Neural cell (in vitro differentiated cells): ENCODE measurements at places on chromosomes 7 and 10. TPM values are rescaled to one million over a fixed set of nuclear protein-coding genes. Genes with fewer than 3 reads are reported as not detected.

CYREN gene
- 6.7 and 13.5 TPM in 2 replicates for polyA plus RNA-seq

PNLIPRP3 gene
- not detected in 2 replicates for polyA plus RNA-seq

HSPA12A gene
- polyA plus RNA-seq = 5.9 and 8.4 TPM in 2 replicates

TMEM176B gene
- 1.9 and 3.0 TPM in 2 replicates for polyA plus RNA-seq

ANKRD61 gene
- polyA plus RNA-seq = not detected in 2 replicates

LLCFC1 gene
- not detected in 2 replicates for polyA plus RNA-seq

TEX36 gene
- polyA plus RNA-seq = not detected in 2 replicates

GJD4 gene
- not detected in 2 replicates for polyA plus RNA-seq

MEIG1 gene
- polyA plus RNA-seq = 2.0 TPM in 1 of 2 replicates, not detected in the other

ATP6V1F gene
- 228 and 246 TPM in 2 replicates for polyA plus RNA-seq

LDB3 gene
- 0.12 TPM in 1 of 2 replicates, not detected in the other for polyA plus RNA-seq

NUB1 gene
- polyA plus RNA-seq = 40.0 and 48.4 TPM in 2 replicates

RPP38 gene
- 8.2 and 9.8 TPM in 2 replicates for polyA plus RNA-seq

IFIT5 gene
- 14.9 and 16.3 TPM in 2 replicates for polyA plus RNA-seq

BBIP1 gene
- 73.3 and 74.5 TPM in 2 replicates for polyA plus RNA-seq

UBE2D1 gene
- polyA plus RNA-seq = 68.6 and 89.8 TPM in 2 replicates

SFMBT2 gene
- polyA plus RNA-seq = 0.62 and 1.3 TPM in 2 replicates

RPEL1 gene
- not detected in 2 replicates for polyA plus RNA-seq

AFAP1L2 gene
- 0.88 and 1.2 TPM in 2 replicates for polyA plus RNA-seq

TRPV5 gene
- polyA plus RNA-seq = 0.52 TPM in 1 of 2 replicates, not detected in the other

WDR86 gene
- polyA plus RNA-seq = 45.6 and 46.2 TPM in 2 replicates

PHKG1 gene
- polyA plus RNA-seq = 2.6 TPM in 1 of 2 replicates, not detected in the other

AGR2 gene
- polyA plus RNA-seq = not detected in 2 replicates

MSMB gene
- polyA plus RNA-seq = not detected in 2 replicates

DNAJC2 gene
- 26.2 and 29.7 TPM in 2 replicates for polyA plus RNA-seq

SPDYE11 gene
- polyA plus RNA-seq = 0.48 and 0.87 TPM in 2 replicates

TBX20 gene
- not detected in 2 replicates for polyA plus RNA-seq

VWC2 gene
- 4.6 TPM in 2 replicates for polyA plus RNA-seq

BTBD16 gene
- not detected in 2 replicates for polyA plus RNA-seq

PIP gene
- polyA plus RNA-seq = not detected in 2 replicates

TMEM178B gene
- 40.7 and 44.9 TPM in 2 replicates for polyA plus RNA-seq

NOS3 gene
- not detected in 2 replicates for polyA plus RNA-seq

SOSTDC1 gene
- polyA plus RNA-seq = 0.24 and 0.52 TPM in 2 replicates

HACD1 gene
- polyA plus RNA-seq = 23.0 and 33.6 TPM in 2 replicates

CLDN12 gene
- polyA plus RNA-seq = 74.2 and 81.0 TPM in 2 replicates

RBAK gene
- polyA plus RNA-seq = 12.0 and 12.9 TPM in 2 replicates

FOXI2 gene
- polyA plus RNA-seq = not detected in 2 replicates

TMEM60 gene
- 29.1 and 29.3 TPM in 2 replicates for polyA plus RNA-seq

WNT8B gene
- polyA plus RNA-seq = 0.37 TPM in 1 of 2 replicates, not detected in the other

CDK1 gene
- polyA plus RNA-seq = 4.0 and 4.5 TPM in 2 replicates

GRM8 gene
- 1.5 TPM in 2 replicates for polyA plus RNA-seq

NEBL gene
- polyA plus RNA-seq = 16.3 and 16.4 TPM in 2 replicates

IL15RA gene
- not detected in 2 replicates for polyA plus RNA-seq

CYP3A7 gene
- polyA plus RNA-seq = not detected in 2 replicates

COL1A2 gene
- polyA plus RNA-seq = 2.3 and 2.5 TPM in 2 replicates

MMP21 gene
- polyA plus RNA-seq = not detected in 2 replicates

ARHGAP21 gene
- polyA plus RNA-seq = 138 and 155 TPM in 2 replicates
